ENCODE measurements at places on chromosomes 2 and 18.

DNA sequence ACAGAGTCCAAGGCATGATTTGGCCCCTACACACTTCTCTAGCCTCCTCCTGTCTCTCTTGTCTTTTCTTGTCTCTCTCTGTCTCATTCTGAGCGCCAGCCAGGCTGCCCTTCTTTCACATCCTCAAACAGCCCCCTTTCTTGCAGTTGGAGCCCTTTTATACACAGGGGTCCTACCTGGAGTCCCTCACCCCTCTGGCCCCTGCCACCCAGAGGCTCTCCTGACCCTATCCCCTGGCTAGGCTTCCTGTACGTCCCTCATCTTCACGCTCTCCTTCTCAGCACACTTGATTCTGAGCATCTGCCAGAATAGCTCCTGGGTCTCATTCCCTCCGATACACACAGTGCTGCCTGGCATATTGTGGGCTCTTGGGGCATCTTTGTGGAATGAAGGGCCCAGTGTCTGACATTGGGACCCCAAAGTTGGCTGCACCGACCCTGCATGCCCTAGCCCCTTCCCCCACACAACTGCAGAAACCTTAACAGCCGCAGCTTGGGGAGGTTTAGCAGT is 261.9 kb downstream of the DYSF start:
- no peak for DNase-seq

- DNase-seq = no peak
Observed at GRCh38 chr2:81283081-81283480, 978.5 kb upstream of the LRRTM1 start.

- no peak for DNase-seq
Observed at GRCh38 chr2:33069894-33070651, 123.3 kb downstream of the LTBP1 start.

- DNase-seq = peak; percentile 48
Observed at GRCh38 chr2:31319406-31320175, 85.6 kb downstream of the EHD3 start.

- no peak for DNase-seq
Observed at GRCh38 chr2:53475766-53476165, 291.8 kb upstream of the CHAC2 start.

DNA sequence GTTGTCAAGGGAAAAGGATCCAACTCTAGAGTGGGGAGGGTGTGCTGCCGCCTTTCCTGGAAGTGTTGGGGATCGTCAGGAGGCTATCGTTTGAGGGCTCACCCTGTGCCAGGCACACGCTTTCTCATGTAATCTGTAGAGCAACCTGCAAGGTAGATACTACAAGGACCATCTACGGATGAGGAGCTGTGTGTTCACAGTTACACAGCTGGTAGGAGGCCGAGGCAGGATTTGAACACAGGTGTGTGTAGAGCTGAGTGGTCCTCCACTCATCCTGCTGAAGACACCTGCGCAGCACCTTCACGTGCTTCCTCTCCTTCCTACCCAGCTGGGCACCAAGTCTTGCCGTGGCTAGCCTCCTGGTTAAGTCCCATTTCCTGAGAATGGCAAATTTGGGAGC is 68.3 kb downstream of the MARCO start:
- no peak for DNase-seq

DNA sequence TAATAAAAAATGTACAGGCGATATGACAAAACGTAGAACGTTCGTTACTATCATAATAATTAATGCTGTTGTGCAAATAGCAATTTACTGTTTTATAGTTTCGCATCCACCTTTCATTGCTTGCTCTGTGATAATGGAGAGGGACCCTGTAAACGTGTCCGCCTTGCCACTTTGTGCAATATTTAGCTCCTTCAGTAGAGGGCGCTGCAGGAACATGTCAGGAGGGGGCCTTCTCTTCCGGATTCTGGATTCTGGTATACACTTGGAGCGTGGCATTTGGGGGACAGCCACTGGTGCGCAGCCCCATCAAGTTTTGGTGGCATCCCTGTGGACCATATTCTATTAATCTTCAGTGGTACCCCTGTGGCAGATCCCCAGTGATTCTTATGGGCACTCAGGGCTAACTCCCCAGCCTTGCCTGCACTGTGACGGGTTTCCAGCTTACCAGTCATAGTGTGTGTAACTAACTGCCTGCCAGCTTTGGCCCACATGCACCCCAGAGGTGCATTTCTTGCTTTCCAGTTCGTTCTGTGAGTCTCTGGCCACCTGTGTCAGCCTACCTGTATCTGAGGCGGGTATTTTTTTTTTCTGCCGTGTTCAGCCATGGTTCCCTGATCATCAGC is 140.3 kb downstream of the CYRIA start:
- no peak for DNase-seq

GRCh38 chr2:110869472-110870446 is 137.4 kb downstream of the ACOXL start:
- no peak for DNase-seq

DNA sequence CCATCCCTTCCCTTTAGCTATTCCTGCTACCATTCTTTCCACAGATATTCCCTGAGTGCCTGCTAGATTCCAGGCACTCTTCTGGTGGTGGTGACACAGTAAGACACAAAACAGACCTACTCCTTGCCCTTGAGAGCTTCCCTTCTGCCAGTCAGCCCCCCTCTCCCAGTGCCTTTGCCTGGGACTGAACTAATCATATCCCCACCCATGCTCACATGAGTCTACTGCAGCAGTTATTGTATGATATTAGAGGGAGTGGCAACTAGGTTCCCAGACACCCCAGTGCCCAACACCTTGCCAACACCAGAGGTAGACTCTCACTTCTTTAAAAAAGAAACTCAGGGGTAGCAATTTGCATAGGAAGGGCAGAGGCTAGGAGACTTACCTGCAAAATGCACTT is 7.2 kb upstream of the LBH start:
- no peak for DNase-seq

DNA sequence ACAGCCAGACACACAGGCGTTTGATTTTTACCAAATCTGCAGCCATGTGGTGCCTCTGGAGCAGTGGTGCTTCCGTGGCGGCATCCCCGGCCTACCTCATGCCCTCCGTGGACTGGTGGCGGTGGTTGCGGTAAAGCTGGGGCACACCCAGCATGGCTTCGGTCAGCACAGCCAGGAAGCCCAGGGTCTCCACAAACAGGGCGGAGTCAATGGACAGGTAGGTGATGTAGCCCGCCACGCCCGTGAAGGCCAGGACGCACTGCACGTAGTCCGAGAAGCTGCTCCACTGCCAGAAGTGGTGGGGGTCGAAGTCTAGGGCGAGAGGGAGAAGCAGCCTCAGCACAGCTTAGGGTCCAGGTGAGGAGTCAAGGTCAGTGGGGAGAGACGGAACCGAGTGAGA is 32.4 kb downstream of the SLC66A2 start:
- DNase-seq = no peak

DNA sequence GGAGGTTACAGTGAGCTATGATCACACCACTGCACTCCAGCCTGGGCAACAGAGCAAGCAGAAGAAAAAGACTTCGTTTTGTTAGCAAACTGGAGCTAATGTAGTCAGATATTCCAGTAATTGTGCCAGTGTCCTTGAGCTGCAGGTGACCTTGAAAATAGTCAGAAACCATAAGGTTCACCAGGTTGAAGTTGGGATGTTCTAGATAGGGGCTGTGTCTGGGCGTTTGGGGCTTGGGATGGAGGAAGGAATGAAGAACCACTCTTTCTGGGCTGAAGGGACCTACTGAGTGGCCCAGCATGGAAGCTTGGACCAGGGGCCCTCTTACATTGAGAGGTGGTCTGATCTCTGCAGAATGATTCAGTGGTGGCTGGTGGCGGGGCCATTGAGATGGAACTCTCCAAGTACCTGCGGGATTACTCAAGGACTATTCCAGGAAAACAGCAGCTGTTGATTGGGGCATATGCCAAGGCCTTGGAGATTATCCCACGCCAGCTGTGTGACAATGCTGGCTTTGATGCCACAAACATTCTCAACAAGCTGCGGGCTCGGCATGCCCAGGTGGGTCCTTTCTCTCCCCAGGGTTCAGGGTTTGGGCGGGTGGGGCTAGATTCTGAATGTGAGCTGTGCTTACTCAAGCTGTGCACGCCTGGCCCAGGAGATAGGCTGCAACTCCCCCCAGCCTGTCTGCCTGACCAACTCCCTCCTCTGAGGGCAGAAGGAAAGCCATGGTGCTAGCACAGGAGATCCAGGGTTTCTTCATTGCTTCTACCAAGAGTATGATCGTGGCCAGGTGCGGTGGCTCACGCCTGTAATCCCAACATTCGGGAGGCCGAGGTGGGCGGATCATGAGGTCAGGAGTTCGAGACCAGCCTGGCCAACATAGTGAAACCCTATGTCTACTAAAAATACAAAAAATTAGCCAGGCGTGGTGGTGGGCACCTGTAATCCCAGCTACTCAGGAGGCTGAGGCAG is 17.1 kb downstream of the CCT7 start:
- no peak for DNase-seq

GRCh38 chr18:33022370-33022769 is 249.5 kb upstream of the KLHL14 start:
- DNase-seq = no peak

DNA sequence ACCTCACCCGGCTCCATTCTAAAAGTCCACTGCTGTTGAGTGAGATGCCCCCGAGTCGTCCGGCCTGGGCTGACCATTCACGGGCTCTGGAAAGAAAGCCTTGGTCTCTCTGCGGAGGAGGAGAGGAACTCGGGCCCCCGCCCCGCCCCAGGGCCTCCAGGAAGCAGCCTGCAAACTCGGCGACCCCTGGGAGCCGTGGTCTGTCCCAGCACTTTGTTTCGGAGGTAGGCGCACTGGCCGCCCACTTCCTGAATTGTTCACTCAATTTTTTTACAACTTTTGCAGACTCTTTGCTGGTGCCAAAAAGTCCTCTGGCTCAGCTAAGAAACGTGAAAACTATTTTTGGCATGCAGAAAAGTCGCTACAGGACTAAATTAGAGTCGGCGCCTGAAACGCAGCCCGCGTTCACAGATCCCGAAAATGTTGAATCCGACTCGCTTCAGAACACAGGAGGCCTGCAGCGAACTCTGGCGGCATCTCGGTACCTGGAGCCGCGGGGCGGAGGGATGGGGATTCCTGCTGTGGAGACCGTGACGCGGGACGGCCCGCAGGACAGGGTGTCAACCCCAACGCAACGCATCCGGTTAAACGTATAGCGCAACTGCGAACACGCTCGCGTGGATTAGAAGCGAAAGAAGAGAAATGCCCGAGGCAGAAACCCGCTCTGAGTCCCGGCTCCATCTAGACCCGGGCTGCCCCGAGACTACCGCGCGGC is 1.5 kb downstream of the PXDN start:
- no peak for DNase-seq

GRCh38 chr2:106703161-106703560 is 182.8 kb downstream of the ST6GAL2 start:
- DNase-seq = no peak

DNA sequence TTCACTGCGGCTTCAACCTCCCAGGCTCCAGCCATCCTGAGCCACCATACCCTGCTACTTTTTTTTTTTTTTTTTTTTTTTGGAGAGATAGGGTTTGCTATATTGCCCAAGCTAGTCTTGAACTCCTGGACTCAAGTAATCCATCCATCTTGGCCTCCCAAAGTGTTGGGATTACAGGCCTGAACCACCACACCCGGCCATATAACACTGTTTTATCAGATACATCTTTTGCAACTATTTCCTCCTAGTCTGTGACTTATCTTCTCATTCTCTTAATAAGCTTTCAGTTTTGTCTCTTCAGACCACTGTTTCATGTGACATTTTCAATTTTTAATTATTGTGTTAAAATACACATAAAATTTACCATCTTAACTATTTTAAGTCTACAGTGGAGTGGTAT is 35.7 kb upstream of the FAM117B start:
- DNase-seq = no peak

DNA sequence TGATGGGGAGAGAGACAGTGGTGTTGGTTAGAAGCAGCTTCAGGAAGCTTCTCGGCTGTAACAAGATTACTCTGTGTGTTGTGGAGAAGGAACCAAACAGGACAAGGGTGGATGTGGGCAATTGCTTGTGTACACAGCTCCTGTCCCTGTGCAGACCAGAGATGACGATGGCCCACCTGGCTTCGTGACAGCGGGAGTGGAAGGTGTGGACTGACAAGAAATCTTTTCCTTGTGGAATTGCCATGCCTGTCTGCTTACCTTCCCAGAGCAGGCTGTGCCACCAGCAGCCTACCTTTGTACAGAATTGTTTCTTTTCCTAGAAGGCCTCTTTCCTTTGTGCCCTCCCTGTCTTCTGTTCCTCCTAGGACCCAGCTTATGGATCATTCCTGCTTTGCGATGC is 93.8 kb downstream of the ITGB1BP1 start:
- no peak for DNase-seq

DNA sequence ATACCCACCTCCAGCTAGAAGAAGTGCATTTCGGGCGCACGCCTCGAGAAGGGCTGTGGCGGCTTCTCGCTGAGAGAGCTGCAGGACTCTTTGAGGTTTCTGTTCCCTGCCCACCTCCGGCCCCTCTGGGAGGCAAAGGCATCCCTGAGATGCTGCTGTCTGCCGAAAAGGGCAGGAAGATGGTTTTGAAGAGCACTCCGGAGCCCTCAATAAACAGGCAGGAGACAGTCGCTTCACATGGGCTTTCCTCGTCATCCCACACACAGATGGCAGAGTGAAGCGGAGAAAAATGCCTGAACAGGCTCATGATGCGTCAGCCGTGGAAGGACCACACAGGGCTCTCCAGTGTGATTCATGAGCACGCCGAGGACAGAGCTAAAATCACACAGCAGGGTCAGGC is 25.4 kb upstream of the GLI2 start:
- no peak for DNase-seq

DNA sequence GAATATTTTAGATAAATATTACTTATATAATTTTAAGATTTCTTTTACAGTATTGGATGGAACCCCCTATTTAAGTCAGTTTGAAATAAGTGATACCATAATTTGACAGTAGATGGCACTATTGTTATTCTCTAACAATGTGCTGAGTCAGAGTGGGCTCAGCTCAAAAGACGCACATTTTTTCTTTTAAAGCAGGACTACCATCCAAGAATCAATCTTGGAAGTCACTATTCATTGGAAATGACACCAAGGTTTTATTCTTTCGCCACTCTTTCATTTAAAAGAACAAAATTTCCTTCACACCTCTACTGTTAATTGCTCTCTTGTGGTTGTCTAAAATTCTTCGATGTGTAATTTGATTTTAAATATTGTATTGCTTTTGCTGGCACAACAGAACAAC is 32.6 kb upstream of the SPAG16 start:
- DNase-seq = peak; percentile 70

- DNase-seq = no peak
Observed at GRCh38 chr2:239382384-239382880, 18.4 kb downstream of the HDAC4 start.

- DNase-seq = no peak
Observed at GRCh38 chr18:44876755-44877154, 196.1 kb downstream of the SETBP1 start.

DNA sequence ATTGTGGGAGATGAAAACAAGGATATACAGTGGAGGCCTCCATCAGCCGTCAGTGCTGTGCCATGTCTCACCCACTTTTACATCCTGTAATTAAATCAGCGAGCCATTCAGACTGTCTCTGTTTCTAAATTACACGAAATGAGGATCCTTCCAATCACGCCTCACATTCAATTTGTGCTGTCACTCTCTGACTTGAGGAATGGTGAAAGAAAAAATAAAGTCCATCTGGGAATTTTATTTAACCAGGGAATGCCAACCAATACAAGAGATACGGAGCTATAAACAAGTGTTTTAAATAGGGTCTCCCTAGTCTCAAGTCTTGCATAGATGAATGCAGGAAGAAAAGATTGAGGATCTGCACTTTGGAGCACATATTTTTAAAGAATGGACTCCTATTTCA is 72.8 kb downstream of the CMPK2 start:
- DNase-seq = no peak

- DNase-seq = no peak
Observed at GRCh38 chr2:15672961-15673918, 81.6 kb downstream of the DDX1 start.

Data from NCI-H1105 treated with DMSO at 0.1 percent for 48 hours (cell line).